ENCODE measurements at places on chromosomes 6 and 20.

DNA sequence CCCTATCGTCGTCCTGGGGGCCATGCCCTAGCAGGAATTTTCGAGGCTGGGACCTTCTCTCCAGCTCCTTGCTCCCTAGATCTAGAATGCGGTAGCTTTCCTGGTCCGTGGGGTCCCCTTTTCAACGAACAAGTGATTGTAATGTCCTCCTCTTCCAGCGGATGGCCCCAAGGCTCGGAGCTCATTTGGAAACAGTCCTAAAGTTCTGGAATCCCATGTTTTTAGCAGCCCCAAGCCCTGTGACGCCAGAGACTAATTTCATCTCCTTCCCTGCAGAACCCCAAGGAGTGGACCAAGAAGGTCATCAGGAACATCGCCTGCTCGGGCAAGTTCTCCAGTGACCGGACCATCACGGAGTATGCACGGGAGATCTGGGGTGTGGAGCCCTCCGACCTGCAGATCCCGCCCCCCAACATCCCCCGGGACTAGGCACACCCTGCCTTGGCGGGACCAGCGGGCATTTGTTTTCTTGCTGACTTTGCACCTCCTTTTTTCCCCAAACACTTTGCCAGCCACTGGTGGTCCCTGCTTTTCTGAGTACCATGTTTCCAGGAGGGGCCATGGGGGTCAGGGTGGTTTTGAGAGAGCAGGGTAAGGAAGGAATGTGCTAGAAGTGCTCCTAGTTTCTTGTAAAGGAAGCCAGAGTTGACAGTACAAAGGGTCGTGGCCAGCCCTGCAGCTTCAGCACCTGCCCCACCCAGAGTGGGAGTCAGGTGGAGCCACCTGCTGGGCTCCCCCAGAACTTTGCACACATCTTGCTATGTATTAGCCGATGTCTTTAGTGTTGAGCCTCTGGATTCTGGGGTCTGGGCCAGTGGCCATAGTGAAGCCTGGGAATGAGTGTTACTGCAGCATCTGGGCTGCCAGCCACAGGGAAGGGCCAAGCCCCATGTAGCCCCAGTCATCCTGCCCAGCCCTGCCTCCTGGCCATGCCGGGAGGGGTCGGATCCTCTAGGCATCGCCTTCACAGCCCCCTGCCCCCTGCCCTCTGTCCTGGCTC lies 48.5 kb downstream of the PYGB start:
- DNase-seq, result no peak

DNA sequence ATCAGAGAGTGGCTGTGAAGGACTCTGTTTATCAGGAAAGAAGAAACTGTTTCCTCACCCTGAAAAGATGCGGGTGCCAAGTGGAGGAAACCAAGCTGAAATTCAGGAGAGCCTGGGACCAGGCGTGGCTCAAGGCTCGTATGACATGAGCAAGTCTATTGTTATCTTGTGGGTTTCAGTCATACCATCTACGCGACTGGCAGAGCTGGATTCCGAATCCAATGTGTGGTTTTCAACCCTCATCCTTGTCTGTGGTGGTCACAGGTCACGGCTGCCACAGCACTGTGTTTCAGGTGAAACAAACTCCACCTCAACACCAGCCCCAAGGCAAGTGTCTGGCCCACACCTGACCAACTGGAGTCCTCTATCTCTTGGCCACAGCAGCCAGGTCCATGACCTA lies 9.1 kb downstream of the MC3R start:
- DNase-seq, result no peak

DNA sequence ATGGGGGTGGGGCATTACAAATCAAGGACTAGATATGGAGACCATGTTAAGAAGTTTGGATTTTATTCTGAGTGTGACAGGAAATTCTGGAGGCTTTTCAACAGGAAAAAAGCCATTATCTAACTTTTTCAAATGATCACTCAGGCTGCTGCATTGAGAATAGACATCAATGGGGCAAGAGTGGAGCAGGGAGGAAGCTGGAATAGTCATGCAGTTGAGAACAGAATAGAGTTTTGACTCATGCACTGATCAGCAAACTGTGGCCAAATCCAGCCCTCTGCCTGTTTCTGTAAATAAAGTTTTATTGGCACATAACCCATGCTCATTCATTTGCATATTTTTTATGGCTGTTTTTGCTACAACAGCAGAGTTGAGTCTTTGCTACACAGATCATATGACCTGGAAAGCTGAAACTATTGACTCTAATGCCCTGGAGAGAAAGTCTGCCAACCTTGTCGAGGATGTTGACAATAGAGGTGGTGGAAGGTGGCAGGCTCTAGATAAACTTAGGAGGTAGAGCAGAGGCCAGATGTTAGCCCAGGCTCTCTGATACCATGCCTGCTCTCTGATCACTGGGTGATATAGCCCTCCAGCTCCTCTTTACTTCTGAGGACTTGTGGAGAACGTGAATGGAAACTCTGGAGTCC lies 441.8 kb downstream of the PTPRT start:
- no peak for DNase-seq

GRCh38 chr6:166541876-166542579 lies 44.5 kb downstream of the RAMACL start:
- no peak for DNase-seq

DNA sequence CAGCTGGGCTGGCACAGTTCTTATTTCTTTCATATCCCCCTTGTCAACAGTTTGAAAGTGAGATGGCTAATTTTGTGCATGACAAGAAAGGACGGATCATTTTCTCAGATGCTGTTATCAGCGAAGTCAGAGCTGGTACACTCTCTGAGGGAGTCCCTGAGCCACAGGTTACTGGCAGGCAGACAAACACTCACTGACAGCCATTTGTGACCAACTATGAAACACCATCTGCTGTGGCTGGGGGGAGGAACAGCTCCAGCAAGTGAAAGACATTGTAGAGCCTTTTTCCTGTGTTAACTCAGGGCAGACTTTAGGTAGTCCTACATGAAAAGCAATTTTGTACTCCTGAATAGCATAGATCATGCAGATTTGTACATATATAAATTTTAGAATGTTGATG lies 22.2 kb downstream of the OLIG3 start:
- peak; percentile 13 for DNase-seq

DNA sequence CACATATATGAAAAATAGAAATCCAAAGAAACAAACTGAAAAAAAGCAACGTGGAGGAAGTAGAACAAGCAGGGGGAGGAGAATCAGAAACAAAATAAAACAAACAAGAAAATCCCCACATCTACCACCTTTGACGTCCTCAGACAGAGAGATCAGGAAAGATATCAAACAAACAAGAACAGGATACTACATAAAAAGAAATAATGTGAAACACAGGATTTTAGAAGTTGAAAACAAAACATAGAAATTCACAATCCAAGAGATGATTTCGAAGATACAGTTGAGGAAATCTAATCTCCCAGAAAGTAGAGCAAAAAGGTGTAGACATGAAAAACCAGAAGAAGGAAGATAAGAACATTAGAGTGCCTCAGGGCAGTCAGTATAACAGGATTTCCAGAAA lies 121.2 kb downstream of the FOXC1 start:
- no peak for DNase-seq

DNA sequence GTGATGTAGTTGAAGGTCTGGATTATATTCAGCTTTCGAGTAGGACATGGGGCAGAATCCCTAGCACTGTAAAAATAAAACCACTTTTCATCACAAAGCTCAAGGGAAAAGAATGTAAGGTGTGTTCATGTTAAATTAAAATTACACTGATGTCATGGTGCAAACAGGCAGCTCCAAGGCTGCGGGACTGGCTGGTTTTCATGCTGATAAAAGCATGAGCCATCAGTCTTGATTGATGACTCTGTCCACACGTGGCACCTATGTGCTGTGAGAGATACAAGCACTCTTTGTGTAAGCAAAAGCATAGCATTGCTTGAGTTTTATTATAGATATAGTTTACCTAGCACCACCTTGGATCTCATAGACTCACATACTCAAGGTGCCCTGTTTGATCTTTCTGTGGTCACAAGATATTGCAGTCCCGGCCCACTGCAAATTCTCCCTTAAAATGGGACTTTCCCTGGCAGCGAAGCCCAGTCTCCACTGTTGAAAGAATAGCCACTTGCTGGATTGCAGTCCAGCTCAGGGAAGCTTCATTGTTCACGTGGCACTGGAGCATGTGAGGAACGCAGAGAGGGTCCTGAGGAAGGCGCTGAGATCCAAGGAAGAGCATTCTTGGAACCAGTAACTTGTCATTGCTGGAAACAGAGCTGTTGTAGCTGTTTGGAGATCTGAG lies 90.6 kb downstream of the TIAM2 start:
- DNase-seq, result no peak

DNA sequence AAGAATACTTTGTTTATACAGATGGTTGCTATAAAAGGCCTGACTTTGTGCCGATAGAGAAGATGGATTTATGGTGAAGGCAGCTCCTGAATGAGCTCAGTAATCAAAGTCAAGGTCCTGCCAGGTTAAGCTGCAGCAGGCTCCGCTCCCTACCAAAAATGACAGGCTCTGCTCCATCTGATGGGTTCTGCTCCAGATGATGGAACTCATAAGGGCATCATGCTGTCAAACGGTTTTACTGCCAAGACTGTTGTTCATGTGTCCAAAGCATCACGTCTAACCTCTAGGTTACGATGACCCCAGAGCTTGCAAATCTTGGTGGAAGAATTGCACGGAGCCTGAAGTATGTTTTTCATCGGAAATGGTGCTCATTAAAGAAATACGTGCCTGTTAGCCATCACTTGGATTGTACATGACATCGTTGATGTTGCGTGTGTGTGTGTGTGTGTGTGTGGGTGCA lies 19.2 kb upstream of the PTGIS start:
- no peak for DNase-seq

- DNase-seq, result no peak
These were observed 8.3 kb downstream of the POM121L2 start for GRCh38 chr6:27303613-27304272.

DNA sequence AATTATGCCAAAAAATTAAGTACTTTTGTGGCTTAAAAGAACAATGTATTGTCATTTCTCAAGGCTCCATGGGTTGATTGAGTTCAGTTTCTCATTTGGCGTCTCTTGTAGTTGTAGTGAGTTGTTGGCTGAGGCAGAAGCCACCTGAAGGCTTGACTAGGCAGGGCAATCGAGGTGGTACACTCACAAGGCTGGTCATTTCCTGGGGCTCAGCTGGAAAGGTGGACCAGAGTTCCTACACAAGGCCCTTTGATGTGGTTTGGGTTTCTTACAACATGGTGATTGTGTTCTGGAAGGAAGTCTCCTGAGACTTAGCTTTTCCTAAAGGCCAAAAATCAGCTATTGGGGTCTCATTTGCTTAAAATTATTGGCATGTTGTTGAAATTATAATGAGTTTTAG lies 22.6 kb downstream of the MAS1 start:
- DNase-seq, result no peak

- no peak for DNase-seq
These were observed 3.3 kb downstream of the VEGFA start for GRCh38 chr6:43773050-43773979.

DNA sequence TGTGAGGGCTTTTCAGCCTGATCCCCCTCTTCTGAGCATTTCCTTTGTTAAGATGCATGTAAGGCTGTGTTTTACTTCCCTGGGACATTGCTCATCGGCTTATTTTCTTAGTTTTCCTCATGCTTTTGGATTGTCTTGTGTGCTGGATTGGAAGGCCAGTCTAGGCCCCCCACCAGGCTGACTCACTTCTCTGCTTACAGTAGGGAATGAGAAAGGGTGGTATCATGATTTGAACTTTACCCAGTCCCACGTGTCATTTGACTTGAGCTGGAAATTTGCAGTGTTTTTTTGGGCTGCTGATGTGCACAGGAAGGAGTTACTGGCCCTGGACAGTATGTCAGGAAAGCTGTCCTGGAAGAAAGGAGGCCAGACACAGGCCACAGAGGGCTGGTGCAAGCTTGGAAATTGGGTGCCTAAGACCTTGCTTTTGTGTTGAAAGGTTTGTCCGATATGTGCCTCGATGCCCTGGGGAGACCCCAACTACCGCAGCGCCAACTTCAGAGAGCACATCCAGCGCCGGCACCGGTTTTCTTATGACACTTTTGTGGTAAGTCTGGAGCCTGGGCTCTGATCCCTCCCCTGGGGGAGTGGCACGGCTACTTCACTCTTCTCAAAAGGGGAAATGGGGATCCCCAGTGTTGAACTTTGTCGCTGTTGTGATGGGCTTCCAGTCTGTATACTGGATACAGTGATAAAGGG lies 12.8 kb downstream of the RNF114 start:
- no peak for DNase-seq
